ENCODE measurements at places on chromosomes 11 and 22.

GRCh38 chr11:61095021-61095420, 7.3 kb upstream of the CD5 start:
- no peak for DNase-seq

- no peak for DNase-seq
These were observed 28.5 kb upstream of the DDX6 start for GRCh38 chr11:118819334-118820024.

- DNase-seq = no peak
These were observed 135.3 kb downstream of the KIF18A start for GRCh38 chr11:27972522-27973170.

DNA sequence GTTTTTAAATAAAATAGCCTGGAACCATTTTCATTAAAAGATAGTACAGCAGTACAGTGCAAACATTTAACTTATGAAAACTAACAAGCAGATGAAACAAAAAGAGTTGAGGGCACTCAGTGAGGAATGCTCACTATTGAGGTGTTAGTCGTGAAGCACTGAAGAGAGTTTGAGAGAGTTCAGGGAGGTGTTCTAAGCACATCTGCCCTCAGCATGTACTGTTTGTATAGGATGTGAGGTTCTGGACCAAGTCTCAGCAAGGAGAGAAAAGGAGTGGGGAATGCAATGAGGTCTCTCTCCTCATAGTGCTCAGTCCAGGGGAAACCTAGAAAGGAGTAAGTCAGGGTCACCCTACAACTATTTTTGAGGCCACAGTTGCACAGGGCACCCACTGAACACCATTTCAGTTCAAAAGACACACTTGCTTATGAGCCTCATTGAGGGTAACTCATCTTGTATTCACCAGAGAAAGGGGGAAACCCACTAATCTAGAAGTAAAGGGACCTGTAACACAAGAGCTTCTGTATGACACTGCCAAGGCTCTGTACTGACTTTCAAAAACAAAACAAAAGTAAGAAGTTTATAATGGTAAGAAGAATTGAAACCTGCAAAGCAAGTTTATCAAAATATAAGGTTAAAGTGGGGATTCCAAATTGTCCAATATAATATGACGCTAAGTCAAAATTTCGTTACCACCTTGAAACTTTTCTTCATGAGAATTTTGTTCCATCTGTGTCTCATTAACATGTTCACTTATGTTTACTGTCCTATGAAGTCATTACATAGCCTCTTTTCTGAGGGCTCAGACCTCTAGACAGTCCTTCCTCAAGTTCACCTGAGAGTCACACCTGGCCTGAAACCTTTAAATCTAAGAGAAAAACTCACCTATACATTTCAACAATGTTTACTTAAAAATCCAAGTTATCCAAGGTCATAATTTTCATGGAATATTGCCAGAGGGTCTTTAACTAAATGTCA, 275.3 kb downstream of the ETS1 start:
- DNase-seq = no peak

DNA sequence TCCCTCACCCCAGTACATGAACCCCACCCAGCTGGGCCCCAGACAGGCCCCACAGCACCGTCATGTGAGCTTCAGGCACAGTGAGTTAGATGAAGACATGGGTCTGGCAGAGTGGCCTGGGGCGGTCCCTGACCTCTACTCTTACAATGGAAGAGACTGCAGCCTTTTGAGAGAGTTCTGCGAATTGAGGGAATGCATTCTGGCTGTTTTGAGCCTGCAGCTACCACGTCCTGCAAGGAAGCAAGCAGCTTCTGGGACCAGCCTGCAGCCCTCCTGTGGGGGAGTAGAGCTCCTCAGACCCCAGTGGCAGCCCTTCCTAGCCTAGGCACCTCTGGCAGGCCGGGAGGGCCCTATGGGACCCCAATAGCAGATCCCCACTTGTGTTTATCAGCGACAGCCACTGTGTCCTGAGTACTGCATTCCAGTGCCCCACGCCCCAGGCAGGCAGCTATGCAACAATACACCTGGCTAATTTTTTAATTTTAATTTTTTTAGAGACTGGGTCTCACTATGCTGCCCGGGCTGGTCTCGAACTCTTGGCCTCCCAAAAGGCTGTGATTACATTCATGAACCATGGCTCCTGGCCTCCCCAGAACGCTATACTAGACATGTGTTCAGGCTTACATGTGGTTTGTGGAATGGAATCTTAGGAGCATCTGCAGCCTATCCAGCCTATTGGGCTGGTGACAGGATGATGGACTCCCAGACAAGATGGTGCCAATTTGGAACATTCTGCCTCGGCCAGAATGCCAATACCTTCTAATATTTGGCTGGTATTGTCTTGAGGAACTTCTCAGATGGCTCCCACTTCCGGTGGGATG, 717 bp upstream of the SLC7A4 start:
- no peak for DNase-seq

DNA sequence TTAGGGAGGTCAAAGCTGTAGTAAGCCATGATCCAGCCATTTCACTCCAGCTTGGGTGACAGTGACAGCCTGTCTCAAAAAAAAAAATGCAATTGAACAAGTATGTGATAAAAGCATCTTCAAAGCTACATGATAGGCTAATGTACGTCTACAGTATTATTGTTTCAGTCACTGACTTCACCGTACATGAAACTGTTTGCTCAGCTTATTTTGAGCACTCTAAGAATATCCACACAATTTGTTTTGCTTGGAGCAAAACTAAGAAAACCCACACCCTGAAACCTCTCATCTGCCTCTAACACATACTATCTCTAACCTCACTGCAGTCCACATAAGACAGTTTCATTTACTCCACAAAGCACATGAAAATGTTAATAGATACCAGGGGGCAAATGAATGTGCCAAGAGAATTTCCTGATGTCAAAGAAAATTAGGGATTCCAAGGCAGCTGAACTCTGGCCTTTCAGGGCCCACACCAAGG, 60.7 kb downstream of the KCNA4 start:
- no peak for DNase-seq

Data from sciatic nerve (tissue), 2 donors.